ENCODE measurements at places on chromosomes 13 and 19.
A peak's percentile ranks its signal among the peaks of the same experiment; 100 is the strongest.

- no peak for DNase-seq
These were observed 753.7 kb upstream of the SGCG start for GRCh38 chr13:22427066-22427465.

GRCh38 chr13:28537171-28537570 lies 42.2 kb upstream of the FLT1 start:
- no peak for DNase-seq

DNA sequence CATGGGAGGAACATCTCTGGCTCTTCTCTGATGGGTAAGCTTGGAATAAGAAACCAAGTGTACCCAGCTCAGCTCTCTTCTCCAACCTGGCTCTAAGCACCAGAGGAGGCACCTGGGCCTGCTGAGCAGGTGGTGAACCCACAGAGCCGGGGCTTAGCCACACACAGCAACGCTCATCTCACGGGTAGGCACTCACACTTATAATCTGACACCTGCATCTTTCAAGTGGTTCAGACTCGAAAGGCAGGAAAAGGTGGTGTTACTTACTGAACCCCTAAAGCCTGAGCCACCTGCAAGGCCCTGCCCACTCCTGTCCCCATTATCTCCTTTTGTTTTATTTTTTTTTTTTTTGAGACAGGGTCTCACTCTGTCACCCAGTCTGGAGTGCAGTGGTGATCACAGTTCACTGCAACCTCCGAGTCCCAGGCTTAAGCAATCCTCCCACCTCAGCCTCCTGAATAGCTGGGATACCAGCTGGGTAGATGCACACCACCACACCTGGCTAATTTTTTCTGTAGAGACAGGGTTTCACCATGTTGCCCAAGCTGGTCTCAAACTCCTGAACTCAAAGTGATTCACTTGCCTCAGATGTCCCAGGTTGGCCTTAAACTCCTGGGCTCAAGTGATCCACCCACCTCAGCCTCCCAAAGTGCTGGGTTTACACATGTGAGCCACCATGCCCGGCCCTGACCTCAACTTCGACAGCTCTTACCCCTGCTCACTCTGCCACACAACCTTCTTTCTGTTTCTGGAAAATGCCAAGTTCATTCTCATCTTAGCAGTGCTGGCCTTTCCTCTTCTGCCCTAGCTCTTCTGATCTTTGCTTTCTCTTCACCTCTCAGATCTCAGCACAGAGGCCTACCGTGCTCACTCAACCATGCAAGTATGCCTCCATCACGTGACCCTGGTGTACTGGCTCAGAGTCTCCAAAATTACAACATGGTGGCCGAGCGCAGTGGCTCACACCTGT lies 9.7 kb downstream of the FBXL12 start:
- no peak for DNase-seq

DNA sequence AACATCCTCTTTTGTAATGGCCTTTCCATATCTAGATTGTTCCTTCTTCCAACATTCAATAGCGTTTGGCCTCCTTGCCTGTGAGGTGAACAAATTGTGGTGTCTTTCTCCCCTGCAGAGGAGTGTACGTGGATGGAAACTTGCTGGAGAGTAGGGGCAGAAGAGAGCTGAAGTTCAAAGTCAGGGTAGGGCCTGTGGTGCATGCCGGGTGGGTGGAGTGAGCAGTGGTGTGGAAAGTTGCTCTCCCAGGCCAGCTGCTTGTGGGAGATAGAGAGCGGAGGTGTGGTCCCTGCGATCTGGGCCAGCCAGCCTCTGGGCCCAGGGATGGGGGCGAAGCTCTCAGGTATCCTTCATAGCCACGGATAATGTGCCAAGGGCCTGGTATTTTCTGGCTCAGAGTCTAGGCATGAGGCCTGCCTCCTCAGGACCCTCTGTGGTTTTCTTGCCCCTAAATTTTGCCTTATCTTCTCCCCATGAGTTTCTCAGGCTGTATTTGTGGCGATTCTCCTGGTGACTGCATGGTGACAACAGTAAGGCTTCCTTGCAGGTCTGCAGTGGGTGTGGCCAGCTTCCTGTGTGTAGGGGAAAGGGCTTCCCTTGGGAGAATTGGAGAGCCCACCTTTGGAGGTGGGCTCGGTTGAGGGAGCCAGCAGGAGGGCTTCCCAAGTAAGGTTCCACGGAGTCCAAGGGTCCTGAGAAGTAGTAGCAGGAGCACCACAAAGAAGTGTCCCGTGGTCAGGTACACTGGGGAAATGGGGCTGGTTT lies 6.7 kb downstream of the RGCC start:
- DNase-seq: no peak

DNA sequence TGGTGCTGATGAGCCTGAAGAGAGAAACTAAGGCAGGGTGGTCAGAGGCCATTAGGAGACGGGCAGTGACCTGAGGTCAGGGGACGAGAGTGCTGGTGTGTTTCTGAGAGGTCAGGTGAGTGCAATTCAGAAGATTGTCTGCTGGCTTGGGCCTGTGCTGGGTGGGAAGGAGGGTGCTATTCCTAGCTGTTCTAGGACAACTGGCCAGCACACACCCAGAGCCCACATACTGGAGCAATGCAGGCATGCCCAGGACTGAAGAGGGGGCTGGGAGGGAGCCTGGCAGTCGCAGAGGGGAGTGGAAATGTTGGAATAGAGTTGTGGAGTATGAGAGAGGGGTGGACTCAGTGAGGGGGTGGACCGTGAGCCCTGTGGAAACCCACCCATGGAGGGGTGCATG lies 16.5 kb downstream of the ARHGEF7 start:
- no peak for DNase-seq

DNA sequence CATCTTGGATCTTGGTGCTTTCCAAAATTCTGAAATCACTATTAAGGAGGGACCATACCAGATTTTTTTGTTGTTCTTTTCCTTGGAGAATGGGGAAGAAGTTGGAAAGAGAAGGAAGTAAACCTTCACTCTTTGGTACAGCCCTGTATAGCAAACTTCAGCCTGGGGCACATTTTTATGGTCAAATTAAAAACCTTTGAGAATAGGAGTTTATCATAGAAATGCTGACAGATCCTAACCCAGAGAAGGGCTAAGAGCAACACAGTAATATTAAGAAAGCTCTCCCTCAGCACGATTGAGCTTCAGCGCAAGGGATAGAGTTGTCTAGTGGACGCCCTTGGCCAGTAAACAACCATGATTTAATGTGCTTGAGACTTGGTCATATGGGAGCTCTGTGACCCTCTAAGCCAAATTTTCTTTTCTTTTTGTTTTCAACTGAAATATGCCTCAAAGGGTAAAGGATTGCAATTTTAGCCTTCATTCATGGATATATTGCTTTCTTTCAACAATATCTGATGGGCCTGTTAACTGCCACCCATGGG lies 294.3 kb upstream of the MAB21L1 start:
- DNase-seq: no peak

DNA sequence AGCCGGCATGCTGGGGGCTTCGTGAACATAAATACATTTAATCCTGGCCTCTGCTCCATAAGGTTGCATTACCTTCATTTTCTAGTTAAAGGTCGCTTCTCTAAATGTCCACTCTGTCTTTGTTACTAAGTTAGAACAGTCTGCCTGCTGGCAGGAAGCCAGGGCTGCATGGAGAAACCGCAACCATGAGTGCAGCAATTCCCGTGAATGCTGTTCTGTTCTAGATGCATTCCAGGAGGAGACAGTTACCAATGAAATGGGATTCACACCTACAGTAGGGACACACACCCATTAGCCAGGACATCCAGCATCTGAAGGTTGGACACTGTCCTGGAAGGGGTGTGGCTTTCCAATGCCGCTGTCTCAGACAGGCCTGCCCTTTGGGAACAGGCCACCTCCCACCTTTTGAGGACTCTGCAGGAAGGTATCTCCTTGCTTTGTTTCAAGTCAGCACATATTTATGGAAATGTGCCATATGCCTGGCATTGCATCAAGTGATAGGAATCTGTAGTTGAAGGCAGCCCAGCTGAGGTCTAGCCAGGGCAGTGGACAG lies 129.7 kb downstream of the SLC7A1 start:
- DNase-seq: no peak

DNA sequence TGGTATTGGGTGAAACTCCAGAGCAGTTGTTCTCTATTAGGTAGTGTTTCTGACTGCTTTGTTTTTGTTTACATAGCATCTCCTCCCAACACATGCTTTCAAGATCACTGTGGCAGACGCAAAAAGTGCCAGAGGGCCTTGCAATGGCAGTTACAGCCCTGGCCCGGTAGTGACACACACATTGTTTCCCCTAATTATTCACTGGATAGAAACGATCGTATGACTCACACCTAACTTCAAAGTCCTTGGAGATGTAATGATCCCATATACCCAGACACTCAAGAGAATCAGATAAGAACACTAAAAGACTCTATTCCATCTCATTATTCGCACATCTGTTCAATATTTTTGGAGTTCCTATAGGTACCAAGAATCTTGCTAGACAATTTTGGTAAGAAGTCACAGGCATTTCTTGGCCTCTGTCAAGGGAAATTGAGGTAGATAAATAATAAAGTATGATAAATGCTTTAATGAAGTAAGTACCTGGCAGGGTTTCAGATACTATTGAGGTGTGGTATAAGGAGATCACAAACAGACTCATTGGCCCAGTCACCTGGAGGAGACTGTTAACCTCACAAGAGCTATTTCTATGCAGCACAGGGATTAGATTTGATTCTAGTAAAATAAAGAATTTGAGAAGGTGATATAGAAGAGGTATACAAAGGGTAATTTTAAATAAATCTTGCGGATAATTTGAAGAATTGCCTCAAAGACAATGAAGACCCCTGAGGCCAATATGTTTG lies 485.3 kb downstream of the SLITRK6 start:
- no peak for DNase-seq

- peak; percentile 13 for DNase-seq
These were observed 8.7 kb upstream of the ATP12A start for GRCh38 chr13:24671386-24672113.

GRCh38 chr19:55305491-55305890 lies 19.6 kb downstream of the TMEM150B start:
- no peak for DNase-seq

- DNase-seq: no peak
These were observed 384 bp downstream of the TRAPPC2B start for GRCh38 chr19:57363688-57364181.

- DNase-seq: no peak
These were observed 20.9 kb downstream of the C19orf12 start for GRCh38 chr19:29694161-29694560.

DNA sequence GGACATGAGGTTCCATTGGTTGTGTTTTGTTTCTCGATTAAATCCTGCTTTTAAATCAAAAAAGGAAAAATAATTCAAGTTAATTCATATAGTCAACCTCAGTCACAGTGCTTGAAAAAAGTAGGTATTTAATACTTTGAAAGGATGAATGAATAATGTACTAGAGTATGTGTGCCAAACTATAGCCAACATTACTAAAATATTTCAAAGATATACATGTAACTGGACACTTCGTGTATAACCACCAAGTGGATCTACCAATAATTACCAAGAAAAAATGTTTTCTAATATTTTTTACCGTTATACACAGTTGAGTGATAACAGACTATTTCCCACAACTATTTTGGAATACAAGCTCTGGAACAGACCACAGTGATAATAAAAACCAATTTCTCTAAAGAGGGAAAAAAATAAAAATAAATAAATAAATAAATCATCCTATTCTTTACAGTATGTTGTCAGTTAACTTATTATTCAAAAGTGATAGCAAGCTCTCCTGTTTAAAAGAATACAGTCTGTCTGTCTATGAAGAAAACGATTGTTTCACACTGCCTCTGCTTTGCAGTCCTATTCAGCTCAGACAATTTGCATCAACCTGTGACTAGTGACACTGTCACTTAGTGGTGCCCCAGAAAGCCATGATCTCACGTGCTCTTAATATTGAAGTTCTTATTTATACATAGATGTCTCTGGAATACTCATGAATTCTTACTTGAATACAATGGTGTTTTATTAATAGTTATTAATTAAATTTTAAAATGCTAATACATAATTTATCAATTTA lies 58.2 kb downstream of the UBL3 start:
- DNase-seq: no peak

GRCh38 chr13:38483623-38484022 lies 134.0 kb downstream of the UFM1 start:
- no peak for DNase-seq

GRCh38 chr19:32268381-32268780 lies 77.0 kb upstream of the ZNF507 start:
- no peak for DNase-seq

DNA sequence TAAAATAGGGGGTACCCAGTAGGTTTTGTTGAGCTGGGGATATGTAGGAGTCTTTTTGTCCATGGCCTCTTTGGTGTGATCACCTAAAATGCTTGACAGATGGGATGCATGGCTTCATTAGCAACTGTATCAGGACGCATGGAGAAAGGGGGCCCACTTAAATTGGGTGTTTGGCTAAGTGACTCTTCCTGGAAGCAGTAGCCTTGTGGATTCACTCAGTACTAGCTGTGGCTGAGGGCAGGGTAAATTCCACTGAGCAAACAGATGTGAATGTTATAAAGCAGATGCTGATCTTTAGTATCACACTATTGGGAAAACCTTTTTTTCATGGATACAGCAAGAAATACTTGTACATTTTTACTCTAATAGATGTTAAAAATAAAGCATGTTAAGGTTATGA lies 140.0 kb downstream of the FGF14 start:
- no peak for DNase-seq

DNA sequence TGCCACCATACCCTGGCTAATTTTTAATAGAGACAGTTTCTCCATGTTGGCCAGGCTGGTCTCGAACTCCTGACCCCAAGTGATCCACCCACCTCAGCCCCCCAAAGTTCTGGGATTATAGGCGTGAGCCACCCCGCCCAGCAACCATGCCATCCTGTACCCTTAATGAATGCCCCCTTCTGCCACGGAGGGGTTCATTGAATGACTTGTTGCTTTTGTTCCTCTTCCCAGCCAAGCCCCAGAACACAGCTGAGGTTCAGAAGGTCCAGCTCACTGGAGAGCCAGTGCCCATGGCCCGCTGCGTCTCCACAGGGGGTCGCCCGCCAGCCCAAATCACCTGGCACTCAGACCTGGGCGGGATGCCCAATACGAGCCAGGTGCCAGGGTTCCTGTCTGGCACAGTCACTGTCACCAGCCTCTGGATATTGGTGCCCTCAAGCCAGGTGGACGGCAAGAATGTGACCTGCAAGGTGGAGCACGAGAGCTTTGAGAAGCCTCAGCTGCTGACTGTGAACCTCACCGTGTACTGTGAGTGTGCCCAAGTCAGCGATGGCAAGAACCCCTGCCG lies 6.0 kb downstream of the PVR start:
- no peak for DNase-seq

GRCh38 chr19:50252111-50252886 lies 48.9 kb downstream of the MYH14 start:
- DNase-seq: no peak

DNA sequence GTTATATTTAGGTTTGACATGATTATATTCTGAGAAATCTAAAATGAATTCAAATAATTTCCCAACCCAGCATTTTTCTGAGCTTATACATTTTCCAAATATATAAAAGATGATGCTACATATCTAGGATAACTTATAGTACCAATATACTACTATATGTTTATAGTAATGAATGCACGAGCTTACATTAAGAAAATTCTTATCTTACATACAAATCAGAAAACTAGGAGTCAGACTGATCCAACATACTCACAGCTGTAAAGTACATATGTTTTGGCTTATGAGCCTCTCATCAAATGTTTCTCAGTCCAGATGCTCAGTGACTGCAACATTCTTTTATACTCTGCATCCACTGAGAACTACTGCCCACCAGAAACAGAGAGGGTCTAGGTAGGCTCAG lies 491.3 kb upstream of the KLF12 start:
- no peak for DNase-seq

GRCh38 chr13:110070511-110071120 lies 236.3 kb downstream of the COL4A1 start:
- DNase-seq: no peak

GRCh38 chr19:44003461-44004009 lies 778 bp downstream of the ZNF230 start:
- DNase-seq: no peak

GRCh38 chr19:3520166-3521103 lies 14.3 kb downstream of the FZR1 start:
- DNase-seq: no peak
